Thyroid gland (tissue), 4 donors: ENCODE measurements at places on chromosomes 5 and 9. TPM values are rescaled to one million over a fixed set of nuclear protein-coding genes. Genes with fewer than 3 reads are reported as not detected.

DNA sequence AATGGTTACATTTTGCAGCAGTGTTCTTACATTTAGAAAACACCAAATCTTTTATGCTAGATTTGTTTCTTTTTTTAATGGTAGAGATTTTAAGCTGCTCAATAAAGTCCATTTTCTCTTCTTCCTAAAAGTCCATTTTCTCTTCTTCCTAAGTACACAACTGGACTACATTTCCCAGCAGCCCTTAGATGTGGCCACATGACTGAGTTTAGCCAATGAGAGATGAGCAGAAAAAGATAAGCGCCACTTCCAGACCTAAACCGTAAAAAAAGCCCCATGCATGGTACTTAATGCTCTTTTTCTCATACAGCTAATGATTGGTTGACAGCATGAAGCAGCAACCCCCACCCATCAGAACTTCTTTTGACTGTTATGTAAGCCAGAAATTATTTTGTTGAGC lies 206.7 kb downstream of the FAM114A2 start:
- no peak for DNase-seq

DNA sequence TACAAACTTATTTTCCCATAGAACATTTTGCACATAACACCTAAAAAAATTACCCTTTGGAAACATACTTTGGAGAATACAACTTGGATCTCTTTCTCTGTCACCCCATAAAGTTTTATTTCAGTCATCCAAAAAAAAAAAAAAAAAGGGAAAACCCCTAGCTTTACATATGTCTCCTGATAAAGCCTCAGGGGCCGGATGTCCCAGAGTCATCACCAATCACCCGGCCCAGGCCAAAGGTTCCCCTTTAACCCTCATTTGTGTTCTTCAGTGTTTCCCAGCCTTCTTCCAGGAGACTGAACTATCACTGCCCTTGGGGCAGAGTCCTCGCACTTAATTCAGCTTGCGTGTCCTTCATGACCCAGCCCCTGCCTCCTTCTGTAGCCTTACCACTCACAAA lies 28.8 kb downstream of the ANXA6 start:
- DNase-seq, result no peak

Gene PBX3
- 70.7 TPM for total RNA-seq

Gene PITX1
- total RNA-seq, result 0.13 TPM

Gene BAAT
- not detected for total RNA-seq

DNA sequence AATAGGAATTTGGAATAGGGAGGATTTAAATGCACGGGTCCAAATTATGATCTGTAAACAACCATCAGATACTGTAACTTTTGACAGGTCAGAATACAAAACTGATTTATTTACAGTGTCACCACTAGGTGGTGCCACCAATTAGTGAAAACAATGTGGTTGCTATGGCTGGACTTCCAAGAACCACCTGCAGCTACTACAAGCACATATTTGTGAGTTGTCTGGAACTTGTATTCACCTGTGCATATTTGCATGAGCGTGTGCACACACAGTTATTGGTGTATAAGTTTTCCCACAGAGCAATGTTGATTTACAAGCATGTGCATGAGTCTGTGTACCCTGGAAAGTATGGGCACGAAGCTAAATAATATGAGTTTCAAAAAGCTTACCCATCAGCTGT lies 3.0 kb upstream of the HRCT1 start:
- peak; percentile 38 for DNase-seq

Gene OSMR
- 23.2 TPM for total RNA-seq

GRCh38 chr9:130500340-130501180 lies 55.8 kb downstream of the ASS1 start:
- no peak for DNase-seq
